ENCODE measurements at places on chromosomes 1 and 21.

- peak; percentile 77 for DNase-seq
These were observed 518 bp upstream of the SHE start for GRCh38 chr1:154502744-154503115.

DNA sequence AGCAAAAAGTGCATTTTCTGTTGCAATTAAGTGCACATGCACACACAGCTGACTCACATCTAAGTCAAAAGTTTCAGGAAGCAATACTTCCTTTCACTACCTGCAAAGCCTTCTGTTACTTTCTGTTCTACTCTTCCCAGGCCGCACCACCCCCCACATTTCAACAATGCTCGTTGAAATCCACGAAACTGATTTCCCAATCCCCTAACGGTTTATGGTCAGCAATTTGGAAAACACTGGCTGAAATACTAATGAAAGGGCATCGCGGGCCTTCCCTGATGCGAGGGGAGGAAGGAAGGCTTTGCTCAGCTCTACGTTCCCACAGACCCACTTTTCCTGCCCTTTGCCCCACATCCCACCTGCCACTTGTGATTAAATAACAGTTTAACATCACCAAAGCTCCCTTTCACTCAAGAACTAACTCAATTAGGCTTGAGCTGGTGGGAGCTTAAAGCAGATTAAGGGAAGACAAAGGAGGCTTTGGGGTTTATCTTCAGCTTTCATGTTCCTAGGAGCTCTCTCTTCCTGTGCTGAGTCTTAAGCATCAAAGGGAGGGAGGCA lies 243.2 kb upstream of the RAB4A start:
- peak; percentile 71 for DNase-seq

GRCh38 chr1:72635719-72636118 lies 353.4 kb upstream of the NEGR1 start:
- no peak for DNase-seq

- no peak for DNase-seq
These were observed 153.3 kb downstream of the TOMM20 start for GRCh38 chr1:234975122-234975940.

DNA sequence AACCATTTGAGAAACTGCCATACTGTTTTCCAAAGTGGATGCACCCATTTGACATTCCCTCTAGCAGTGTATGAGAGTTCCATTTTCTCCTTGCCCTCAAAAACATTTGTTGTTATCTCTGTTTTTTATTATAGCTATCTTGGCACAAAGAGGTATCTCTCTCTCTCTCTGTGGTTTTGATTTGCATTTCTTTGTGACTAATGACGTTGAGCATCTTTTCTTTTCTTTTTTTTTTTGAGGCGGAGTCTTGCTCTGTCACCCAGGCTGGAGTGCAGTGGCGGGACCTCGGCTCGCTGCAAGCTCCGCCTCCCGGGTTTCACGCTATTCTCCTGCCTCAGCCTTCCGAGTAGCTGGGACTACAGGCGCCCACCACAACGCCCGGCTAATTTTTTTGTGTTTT lies 17.4 kb upstream of the ZMYM6 start:
- DNase-seq, result peak; percentile 34

- DNase-seq, result no peak
These were observed 216.6 kb upstream of the CSF3R start for GRCh38 chr1:36699113-36699911.

Data from GM23338 (cell line).